ENCODE measurements at places on chromosomes 7 and 10. TPM values are rescaled to one million over a fixed set of nuclear protein-coding genes. Genes with fewer than 3 reads are reported as not detected.

TDRD1 gene
- total RNA-seq, result 0.24 TPM

DNA sequence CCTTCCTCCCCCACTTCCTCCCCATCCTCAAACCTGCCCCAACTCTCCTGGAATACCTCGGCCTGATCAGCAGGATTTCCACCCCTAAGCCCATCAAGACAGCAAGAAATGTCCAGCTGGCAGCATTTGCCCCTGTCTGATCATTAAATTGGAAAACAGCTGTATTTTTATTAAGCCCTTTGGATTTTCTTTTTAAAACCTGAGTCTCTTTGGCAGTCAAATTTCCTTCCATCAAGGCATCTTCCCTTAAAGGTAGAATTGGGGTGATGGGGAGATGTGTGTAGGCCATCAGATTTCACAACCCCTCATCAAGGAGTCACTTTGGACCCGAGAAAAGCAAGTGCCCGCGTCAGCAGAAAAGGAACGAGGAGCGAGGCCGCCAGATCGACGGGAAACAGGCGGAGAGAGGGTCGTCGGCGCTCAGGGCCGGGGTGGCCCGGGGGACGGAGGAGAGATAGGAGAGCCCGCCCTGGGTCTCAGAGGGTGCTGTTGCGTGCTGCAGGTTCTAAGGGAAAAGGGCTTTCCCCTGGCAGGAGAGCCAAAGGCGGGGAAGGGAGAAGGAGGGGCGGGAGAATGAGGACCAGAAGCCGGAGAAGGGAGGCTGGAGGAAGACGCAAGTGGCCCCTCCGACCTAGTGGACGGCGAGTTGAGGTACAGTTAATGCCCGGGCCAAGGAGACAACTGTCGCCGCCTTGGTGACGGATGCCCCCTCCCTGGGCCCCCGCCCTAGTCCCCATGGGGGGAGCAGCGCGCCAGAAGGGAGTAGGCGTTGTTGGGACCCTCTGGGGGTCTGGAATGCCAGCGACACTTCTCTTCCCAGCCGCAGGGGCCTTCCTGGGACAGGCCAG is 11.5 kb upstream of the GATA3 start:
- no peak for DNase-seq

DNA sequence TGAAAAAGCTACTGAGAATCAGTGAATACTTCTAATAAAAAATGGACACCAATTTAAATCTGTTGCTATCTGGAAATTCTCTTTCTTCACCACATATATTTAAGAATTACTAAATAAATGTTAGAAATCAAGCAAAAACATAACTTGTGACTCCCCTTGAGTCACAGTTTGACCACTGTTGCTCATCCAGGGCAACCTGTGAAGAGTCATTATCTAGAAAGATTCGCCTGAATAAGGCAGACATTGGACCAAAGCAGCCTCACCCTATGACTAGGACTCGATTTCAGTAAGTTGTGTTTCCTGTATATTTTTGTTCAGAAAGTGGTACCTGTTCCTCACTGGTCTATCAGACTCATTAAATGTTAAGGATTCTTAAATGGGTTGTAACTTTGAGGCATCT is 572.4 kb downstream of the ATRNL1 start:
- no peak for DNase-seq

TFPI2 gene
- total RNA-seq, result 27.7 TPM

- peak; percentile 66 for DNase-seq
These were observed 35.3 kb downstream of the SLC16A9 start for GRCh38 chr10:59674215-59674836.

DNA sequence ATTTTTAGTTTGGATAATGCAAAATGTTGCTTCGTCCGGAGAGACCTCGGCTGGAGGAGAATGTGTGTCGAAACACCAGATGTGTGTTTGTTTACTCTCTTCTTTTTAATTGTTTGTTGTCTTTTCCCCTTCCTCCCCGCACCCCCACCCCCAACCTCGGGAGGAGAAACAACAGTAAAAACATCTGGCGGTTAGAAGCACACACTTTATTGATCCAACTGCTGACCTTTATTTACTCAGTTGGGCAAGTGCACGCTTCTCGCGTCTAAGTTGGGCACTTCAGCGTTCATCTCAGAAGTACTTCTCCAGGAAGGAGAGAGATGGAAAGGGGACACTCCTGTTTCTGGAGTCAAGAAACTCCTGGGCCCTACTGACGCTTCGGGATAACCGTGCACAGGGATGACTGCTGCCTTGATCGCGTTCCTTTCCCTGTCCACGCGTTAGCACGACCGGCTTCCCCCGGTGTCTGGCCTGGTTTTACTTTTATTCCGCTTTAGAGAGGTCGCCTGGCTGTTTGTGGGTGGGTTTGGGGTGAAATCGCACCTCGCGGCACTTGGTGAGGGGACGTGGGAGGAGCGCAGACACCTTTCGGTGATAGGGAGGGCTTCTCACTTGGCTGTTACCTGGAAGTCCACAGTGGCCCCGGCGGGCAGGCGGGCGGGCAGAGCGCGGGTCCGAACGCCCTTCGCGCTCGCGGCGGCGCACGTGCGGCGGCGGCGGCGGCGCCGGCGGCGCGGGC is 168.3 kb upstream of the PPP1R3A start:
- DNase-seq, result peak; percentile 56

GRCh38 chr10:116648903-116649302 is 28.1 kb downstream of the PNLIPRP2 start:
- no peak for DNase-seq

CRTAC1 gene
- 2.2 TPM for total RNA-seq

DNA sequence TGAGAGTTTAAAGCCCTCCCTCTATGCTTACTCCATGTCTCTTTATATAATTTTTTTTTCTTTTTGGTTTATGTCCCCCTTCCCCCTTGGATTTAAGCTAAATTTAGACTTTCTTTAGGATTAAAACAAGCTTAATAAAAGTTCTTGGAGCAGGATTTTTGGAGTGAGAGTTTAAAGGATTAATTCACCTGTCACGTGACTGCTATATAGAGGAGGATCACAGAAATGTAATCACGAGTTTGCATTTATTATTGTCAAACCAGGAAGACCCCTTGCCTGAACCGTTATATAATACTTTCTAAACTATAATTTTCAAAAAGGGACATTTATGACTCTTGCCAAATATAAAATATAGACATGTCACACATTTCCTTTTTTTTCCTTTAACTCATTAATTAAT is 78.1 kb upstream of the IMMP2L start:
- DNase-seq, result no peak

ACBD7 gene
- total RNA-seq, result 1.9 TPM

- DNase-seq, result no peak
These were observed 46.4 kb downstream of the MTURN start for GRCh38 chr7:30181211-30181610.

DNA sequence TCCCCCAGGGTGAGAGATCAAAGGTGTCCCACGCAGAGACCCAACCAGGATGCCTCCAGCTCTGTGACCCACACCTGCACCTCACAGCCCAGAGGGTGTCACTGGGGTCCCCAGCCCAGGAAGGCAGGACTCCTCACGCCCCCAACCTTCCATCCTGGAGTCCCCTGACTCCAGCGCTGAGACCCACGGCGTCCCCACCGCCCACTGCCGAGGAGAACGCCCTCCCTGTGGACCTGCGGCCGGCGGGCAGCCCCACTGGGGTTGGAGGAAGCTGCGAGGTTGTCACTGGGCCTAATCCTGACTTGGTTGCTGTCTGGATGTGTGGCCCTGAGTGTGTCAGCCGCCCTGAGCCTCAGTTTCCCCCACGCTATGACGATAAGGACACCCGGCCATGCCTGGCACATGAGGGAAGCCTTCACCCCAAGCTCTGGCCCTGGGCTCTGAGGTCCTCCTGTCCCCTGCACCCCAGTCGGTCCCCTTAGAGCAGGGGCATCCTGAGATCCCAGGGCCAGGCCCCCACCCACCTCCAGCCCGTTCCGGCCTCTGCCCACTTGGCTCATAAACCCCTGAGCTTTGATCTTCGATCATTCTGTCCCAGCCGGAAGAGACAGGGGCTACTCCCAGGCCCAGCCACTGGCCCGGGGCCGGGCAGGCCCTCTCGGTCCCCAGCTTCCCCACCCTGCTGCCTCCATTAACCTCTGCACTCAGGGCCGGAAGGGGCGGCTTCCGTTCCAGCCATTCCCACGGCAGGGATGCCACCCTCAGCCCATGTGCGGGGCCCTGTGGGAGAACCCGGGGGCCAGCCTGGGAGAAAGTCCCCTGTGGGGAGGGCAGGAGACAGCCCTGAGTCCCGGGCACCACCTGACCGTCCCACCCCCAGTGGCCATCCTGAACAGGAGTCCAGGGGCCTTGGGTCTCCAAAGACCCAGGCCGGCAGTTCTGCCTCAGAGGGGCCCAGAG is 113.2 kb downstream of the MICALL2 start:
- no peak for DNase-seq

DNA sequence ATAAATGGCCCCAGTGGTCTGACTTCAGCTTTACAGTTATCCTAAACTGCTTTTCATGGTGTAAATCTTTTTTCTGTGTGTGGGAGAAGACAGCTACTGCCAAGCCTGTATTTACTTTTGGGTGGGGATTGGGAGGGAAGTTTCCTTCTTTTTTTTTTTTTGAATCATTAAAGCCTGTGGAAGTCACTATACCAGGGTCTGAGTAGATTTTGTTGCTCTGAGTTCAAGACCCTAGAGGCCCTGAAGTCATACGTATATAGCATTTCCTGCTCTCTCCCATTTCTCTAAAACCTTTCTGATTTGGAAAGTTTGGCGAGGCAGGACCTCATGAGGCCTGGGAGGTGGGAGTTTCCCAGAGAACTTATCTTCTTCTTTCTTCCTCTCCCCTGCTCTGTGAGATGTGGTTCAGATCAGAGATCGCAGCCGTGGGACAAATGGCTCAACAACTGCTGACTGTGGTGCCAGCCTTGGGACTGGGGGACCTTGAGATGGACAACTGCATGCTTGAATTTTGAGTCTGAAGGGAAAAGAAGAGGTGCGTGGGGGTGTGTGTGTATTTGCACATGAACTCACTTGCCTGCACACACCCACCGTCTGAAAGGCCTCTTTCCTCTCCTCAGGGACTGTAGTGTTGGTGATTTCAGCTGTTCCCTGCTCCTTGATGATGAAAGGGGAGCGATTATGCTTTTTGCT is 18.1 kb downstream of the LRMDA start:
- DNase-seq, result no peak

UCN3 gene
- total RNA-seq, result not detected

GRCh38 chr10:93352638-93353383 is 129.3 kb downstream of the MYOF start:
- DNase-seq, result peak; percentile 75

SFTPA1 gene
- 0.48 TPM for total RNA-seq

DNA sequence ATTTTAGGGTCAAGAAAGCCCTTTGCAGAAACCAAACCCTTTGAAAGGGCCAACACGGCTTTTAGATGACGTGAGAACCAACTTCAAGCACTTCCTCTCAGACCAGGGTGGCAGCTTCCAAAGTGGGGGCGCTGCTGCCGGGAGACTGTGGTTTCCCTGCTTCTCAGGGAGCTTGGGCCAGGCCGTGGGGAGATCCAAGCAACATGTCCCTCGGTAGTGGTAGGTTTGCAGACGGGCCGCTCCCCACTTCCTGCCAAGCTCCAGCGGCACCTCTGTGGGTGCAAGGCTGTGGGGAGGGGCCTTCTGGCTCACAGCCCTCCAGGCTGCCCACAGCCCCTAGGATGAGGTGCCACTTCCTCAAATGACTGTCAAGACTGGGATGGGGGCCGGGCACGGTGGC is 132.4 kb downstream of the FAM53B start:
- no peak for DNase-seq

DNA sequence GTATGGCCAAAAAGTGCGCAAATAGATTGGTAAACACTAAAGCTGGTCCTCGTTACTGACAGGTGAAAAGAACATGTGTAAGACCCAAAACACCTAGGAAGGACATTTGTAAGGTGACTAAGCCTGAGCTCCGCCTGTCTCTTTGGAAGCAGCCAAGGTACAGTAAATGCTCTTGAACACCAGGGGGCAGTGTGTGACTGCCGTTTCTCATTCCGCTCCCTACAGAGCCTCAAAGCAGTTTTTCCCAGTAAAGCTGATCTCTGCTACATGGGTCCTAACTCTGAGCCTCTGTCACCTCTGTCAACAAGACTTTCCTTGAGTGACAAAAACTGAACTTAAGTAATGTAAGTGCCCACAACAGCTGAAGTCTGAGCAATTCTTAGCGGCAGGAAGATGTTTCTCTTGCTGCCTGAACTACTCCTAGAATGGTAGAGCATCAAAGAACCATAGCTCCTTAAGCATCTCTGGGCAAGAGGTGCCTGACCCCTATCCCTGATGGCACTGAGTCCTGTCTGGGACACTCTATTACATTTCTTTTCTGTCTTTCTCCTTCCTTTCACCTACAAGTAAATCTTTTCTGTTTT is 238.0 kb upstream of the INHBA start:
- peak; percentile 86 for DNase-seq

DNA sequence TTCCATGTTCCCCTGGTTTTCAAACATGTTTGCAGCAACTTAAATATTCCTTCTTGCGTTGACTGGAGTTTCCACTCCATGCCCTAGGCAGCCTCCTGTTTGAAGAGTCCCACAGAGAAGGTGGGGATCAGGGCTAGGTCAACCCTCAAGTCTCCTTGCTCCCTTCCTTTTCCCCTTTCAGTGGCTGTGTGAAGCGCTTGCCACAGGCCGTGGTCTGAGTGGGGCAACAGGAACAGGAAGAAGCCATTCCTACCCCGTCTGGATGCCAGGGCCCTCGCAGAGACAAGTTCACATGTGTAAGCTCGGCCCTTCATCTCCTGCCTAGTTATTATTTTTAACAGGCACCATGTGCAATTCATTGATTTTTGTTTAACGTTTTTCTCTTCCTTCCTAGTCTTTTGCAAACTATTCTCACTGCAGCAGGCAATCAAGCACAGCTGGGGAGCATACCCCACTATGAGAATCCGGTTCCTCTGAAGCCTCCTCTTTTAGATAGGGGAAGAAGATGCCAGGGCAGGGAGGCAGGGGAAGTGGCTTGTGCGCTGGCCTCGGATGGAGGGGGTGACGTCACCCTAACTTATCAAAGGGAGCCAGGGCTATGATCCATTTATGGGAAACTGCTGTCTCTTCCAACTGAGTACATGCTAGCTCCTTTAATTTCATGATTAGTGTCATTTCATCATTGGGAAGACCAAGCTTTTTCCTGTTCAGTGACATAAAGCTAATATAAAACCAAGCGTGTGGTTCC is 64.2 kb downstream of the PRLHR start:
- DNase-seq, result no peak

GRCh38 chr10:77993620-77994019 is 35.7 kb downstream of the POLR3A start:
- DNase-seq, result no peak

CPVL gene
- total RNA-seq, result 13.2 TPM

DNA sequence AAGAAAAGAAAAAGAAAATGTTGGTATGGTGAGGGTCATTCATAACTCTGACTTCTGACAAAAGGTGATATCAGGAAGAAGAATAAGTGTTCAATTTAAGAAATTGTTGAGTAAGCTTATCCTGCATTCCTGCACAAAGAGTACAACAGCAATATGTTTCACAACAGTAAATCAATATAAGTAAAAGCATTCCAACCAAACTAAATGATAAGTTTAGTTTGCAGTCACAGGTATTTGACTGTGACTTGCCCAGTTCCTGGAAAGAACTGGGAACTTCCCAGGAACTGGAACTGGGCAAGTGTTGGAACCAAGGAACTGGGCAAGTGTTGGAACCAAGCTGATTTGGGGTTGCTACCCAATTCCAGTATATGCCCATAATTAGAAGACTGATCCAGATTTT is 35.0 kb downstream of the NEURL1 start:
- no peak for DNase-seq

- DNase-seq, result peak; percentile 68
These were observed 24.9 kb upstream of the TNRC18 start for GRCh38 chr7:5448378-5449037.
